CD4-positive, alpha-beta T cell treated with Interferon gamma for 1 hour (primary cell): ENCODE measurements at places on chromosomes 5 and 9.

- no peak for DNase-seq
Measured at GRCh38 chr9:138014563-138014945, 137.0 kb downstream of the CACNA1B start.

GRCh38 chr9:15867988-15868387 lies 315.1 kb downstream of the CCDC171 start:
- DNase-seq: no peak

DNA sequence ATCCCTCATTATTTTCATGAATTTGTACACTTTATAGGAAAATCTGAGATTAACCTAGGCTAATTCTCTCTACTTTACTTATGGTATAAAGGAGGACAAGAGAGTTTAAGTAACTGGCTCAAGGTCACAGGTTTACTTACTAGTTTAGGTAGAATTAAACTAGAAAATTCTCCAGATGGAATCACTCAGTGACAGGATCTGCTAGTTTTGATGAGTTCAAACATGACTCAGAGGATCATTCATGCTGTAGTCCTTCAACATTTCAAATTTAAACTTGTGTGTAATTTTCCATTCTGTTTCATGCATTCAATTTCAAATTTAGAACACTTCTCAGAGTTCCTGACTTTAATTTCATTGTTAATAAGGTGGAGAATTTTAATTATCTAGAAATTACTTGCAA lies 485.7 kb upstream of the TUSC1 start:
- DNase-seq: no peak

- no peak for DNase-seq
Measured at GRCh38 chr5:139566611-139567010, 5.5 kb downstream of the UBE2D2 start.

GRCh38 chr5:143534761-143535154 lies 131.3 kb upstream of the NR3C1 start:
- no peak for DNase-seq

GRCh38 chr5:2710910-2711309 lies 40.6 kb downstream of the IRX2 start:
- no peak for DNase-seq

- DNase-seq: no peak
Measured at GRCh38 chr5:122252319-122252718, 59.7 kb upstream of the SNCAIP start.

GRCh38 chr5:170534177-170534576 lies 30.4 kb downstream of the KCNIP1 start:
- no peak for DNase-seq

DNA sequence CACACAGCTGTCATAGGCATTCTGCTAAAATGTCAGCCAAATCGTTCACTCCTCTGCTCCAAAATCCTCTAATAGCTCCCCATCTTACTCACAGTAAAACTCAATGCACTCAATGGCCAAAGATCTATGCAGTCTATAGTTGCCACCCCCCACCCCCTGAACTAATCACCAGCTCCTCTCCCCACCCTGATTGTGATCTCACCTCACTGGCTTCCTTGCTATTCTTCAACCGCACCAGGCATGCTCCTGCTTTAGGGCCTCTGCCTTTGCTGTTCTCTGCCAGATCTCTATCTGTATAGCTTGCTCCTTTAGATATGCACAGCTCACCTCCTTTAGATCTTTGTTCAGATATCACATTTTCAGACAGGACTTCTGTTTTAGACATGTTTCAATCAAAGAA lies 33.2 kb upstream of the SNX2 start:
- DNase-seq: no peak
